ENCODE measurements at places on chromosomes 2 and 18.
A peak's percentile ranks its signal among the peaks of the same experiment; 100 is the strongest.

GRCh38 chr2:132716954-132717353, 46.9 kb upstream of the LYPD1 start:
- DNase-seq = no peak

- no peak for DNase-seq
Measured at GRCh38 chr2:20728114-20728758, 61.3 kb downstream of the GDF7 start.

DNA sequence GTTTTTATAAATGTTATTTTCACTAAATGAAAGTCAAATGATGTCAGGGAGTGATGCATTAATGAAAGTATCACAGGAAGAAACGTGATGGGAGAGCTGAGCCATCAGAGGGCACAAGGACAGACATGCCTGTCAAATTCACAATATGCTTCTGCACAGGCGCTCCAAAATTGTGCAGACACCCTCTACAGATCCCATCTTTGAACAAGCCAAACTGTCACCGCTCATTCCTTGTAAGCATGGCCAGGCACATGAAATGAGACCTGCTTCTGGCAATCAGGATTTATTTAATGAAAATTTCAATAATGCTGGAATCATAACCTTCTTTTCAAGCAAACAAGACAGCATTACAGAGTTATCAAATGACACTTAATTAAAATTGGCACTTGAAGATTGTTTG, 20.4 kb upstream of the FSHR start:
- DNase-seq = no peak

DNA sequence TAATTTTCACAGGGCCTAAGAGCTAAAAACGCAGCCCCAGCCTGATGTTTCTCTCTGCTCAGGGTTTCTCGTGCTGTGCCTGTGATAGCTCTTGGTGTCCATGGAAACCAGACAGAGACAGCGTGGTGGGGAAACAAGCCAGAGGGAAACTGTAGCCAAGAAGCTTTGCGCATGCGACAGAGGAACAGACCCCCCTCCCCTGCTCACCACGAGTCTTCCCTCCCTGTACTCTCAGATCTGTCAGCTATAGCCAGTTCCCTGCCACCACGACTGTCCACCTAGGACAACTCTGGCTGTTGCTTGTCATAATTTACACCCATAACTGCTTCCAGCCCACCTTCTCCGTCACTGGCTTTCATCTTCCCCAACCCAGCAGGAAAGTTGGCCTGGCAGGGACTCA, 13.2 kb upstream of the DNAJC27 start:
- peak; percentile 25 for DNase-seq

DNA sequence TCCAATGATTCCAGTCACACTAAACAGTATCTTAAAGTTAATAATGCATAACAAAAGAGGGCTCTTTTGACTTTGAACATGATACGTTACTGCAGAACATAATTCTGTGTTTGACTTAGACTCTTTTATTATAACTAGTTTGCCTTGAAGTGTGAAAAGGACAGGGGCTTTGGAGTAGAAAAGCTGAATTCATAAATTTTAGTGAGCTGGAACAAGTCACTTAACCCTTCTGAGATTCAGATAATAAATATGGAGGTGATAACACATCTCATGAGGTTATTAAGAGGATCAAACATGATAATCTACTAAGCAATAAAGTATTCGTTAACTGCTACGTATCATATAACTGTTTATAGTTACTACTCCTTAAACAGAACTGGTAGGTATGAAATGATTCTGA, 44.7 kb upstream of the FLACC1 start:
- no peak for DNase-seq

GRCh38 chr18:23307567-23308295, 145.4 kb upstream of the RIOK3 start:
- DNase-seq = no peak

DNA sequence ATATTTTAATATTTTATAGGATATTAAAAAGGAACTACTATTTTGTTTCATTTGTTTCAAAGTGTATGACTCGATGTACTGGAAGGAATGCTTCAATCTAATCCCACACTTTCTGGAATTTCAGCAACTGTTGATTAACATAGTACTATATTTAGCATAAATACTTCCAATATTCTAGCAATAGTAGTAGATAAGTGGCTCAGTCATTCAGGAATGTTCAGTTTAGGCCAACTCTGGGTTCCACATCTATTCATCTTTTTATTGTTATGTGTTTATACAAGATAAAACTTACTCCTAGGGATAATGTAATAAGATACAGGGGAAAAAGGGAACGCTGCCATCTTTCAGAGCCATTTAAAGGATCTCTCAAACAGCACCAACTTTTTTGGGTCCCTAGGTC, 22.3 kb upstream of the ORC2 start:
- no peak for DNase-seq

Data from tibial artery (tissue), 4 donors.